ENCODE measurements at places on chromosomes 5 and 9. TPM values are rescaled to one million over a fixed set of nuclear protein-coding genes. Genes with fewer than 3 reads are reported as not detected.

Gene SRD5A1
- polyA plus RNA-seq: 9.6 TPM

- no peak for DNase-seq
Measured at GRCh38 chr5:44881266-44881665, 72.5 kb downstream of the MRPS30 start.

- DNase-seq: peak; percentile 3
Measured at GRCh38 chr9:110143485-110143884, 64.5 kb downstream of the C9orf152 start.

DNA sequence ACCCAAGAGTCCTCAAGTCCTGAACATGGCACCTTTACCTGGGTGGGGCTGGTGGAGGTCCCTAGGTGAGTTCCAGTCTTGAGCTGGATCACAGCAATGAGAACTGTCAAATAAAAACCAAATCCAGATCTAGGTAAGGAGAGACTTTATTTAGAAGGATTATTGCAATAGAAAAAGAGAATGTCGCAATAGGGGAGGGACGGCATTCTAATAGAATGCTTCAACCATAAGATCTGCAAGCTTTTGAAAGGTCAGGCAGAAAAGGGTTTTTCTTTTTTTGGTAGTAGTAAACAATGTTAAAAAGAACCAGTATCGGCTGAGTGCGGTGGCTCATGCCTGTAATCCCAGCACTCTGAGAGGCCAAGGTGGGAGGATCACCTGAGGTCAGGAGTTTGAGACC lies 5.2 kb upstream of the GCNT1 start:
- no peak for DNase-seq

DNA sequence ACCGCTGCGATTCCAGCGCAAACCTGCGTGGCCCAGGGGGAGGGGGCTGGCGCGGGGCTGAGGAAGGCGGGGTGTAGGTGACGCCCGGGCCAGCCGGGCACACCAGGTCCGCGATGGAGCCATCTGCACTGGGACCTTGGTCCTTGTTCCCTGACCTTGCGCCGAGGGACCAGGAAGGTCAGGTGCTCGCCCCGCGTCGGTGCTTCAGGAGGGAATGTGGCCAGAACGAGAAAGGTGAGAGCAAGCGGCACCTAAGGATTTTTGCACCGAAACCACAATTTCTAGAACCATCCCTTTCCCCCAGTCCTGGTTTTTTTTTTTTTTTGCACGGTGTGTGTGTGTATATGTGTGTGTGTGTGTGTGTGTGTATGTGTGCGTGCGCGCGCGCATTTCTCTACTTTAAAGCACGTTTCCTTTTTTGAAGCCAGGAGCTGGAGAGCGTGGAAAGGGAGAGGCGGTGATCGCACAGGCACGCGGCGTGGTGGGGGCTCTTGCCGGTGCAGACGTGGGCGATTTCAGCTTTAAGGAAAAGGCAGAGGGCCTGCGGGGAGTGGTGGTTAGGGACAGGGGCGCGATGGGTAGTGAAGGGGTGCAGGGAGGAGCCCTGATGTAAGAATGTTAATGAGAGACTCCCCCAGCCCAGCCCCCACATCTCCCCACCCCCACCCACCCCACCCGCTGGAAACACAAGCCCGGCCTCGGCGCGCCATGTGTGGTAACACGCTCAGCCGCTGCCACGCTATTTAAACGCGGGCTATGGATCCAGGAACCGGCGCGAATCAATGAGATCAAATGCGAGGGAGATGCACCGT lies at the start of gene NPR3:
Gene NPR3, plus strand, starts transcription at position 772 of the 812 bp plus-strand sequence. CDS start 456 bp downstream, outside the sequence.
- DNase-seq: no peak
